ENCODE measurements at places on chromosomes 1 and 21.

DNA sequence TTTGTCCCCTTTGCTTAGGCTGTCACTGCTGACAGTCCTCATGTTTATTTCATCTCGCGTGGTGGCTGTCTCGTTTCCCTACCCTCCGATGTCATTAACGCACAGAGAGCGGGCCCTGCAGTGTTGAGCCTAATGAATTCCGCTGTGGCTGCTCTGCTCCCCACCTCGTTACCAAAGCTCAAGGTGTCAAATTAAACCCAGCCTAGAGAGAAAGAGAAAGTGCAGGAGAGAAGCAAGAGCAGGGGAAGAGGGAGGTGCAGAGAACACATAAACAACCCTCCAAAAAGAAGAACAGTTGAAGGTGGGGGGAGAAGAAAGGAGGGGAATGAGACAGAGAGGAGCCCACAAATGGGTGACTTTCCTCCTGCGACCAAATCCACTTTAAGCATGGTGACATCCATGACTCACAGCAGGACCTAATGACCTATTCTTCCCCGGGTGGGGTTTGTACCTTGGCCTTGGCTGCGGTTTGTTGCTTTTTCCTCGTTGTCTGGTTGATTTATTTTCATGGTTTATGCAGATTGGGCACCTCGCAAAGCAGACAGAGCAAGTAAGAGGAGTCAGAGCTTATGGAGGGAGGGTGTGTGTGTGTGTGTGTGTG is 92.5 kb downstream of the PBX1 start:
- DNase-seq, result no peak

DNA sequence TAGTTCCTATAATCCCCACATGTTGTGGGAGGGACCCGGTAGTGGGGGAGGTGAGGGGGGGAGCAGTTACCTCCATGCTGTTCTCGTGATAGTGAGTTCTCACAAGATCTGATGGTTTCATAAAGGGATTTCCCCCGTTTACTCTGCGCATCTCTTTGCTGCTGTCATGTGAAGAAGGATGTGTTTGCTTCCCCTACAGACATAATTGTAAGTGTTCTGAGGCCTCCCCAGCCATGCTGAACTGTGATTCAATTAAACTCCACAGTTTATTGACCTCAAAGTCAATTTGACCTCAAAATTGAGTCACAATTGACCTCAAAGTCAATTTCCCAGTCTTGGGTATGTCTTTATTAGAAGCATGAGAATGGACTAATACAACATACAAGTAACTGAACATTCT is 19.7 kb downstream of the DPH5 start:
- no peak for DNase-seq

DNA sequence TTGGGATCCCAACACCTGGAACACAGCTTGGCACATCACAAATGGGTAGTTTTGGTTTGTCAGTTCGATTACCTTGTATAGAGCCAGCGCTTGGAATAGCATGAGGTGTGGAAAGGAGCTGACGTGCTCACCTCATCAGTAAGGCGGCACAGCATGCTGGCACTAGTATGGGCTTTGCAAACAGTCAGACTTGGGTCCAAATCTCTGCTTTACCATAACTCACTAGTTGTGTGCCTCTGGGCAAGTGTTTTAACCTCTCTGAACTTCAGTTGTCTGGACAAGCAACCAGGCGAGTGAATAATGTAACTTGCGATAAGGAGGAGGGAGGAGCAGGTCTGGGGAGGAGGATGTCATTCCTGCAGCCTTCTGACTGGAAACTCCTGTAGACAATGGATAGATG is 26.3 kb upstream of the NEK2 start:
- no peak for DNase-seq

DNA sequence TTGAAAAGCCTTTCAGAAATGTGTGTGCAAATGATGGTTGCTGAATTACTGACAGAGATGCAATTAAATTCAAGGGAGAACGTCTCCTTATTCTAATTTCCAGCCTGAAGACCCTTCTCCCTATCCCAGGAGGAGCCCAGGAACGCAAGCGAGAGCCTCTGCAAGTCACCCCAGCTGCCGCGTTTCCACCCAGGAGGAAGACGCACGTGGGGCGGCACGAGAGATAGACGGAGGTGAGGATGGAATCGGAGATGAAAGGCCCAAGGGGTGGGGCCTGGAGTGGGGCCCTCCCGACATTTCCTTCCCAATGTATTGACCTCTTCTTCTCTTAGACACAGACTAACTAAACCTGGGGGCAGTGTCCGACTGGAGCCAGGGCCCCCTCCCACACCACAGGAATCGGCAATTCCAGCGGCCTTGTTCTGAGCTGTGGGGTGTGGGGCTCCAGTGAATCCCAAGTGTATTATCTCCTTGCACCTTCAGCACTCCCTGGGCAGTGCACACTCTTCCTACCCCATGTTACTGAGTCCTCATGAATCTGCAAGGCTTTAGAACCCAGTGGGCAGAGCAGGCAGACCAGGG is 322.5 kb downstream of the AJAP1 start:
- DNase-seq, result no peak

GRCh38 chr1:206979379-206980043 is 9.3 kb upstream of the FCAMR start:
- peak; percentile 63 for DNase-seq

- no peak for DNase-seq
Measured at GRCh38 chr1:64082459-64082858, 121.0 kb upstream of the UBE2U start.

- DNase-seq, result peak; percentile 48
Measured at GRCh38 chr1:234478152-234478480, 863 bp downstream of the TARBP1 start.

Data from Kasumi-1 (cell line).